Ovary (tissue), 10 donors: ENCODE measurements at places on chromosomes 12 and 14. TPM values are rescaled to one million over a fixed set of nuclear protein-coding genes. Genes with fewer than 3 reads are reported as not detected.

Gene UBC
- 808 TPM for polyA plus RNA-seq

DNA sequence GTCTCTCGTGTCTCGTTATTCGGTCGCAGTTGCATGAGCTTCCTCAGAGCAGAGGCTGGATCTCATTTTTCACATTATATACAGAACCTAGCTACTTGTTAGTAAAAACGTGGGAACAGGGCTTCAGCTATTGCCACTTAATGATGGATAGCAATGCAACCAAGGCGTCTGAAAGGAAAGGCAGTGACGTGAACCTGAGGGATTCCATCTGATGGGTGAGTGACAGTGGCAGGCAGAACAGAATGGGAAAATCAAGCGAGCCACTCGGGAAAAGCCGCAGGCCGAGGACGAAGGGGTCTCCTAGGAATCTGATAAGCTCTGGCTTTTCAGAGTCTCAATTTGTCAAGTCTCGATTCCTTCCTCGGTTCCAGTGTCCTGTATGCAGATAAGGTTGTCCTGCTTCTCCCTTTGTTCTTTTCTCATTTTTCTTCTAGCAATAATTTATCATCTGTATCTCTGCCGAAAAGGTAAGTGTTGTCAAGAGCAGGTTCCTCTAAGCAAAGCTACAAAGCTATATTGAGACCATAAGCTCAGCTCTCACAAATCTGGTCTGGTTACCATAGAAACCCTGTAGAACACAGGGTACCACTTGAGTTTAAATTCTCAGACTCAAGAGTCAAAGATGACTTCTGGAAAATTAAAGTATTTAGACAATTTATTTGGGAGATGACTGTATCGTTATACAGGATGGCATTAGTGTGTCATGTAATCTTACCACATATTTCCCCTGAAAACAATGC is 416.6 kb downstream of the GLT1D1 start:
- H3K27me3 ChIP-seq = no peaks in the 10 kb centered on the region
- no peak overlapping the region for H3K27ac ChIP-seq
- H3K4me1 ChIP-seq = no peaks in the 10 kb centered on the region
- no peaks in the 10 kb centered on the region for H3K36me3 ChIP-seq

Gene ADAMTS20
- polyA plus RNA-seq = not detected

DNA sequence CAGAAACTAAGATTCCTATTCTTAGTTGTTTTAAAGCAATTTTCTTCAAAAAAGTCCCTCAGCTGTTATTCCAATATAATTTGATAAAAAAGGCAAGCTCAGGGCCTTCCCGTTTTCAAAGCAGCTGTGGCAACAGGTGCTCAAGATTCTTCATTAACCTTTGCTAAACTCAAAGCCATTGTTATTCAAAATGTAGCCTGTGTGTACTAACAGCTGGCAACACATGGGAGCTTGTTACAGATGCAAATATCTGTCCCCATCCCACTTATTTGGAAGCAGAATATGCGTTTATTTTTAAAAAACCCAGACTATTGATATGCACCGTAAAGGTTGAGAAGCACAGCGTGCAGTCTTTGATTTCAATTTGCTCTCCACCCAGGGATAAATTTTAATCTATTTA is 210.4 kb upstream of the SYT10 start:
- H3K27me3 ChIP-seq = no peaks in the 10 kb centered on the region
- no peaks in the 10 kb centered on the region for H3K36me3 ChIP-seq
- H3K4me1 ChIP-seq = no peaks in the 10 kb centered on the region

Gene PRB4
- not detected for polyA plus RNA-seq

Gene DYRK2
- polyA plus RNA-seq = 15.4 TPM

DNA sequence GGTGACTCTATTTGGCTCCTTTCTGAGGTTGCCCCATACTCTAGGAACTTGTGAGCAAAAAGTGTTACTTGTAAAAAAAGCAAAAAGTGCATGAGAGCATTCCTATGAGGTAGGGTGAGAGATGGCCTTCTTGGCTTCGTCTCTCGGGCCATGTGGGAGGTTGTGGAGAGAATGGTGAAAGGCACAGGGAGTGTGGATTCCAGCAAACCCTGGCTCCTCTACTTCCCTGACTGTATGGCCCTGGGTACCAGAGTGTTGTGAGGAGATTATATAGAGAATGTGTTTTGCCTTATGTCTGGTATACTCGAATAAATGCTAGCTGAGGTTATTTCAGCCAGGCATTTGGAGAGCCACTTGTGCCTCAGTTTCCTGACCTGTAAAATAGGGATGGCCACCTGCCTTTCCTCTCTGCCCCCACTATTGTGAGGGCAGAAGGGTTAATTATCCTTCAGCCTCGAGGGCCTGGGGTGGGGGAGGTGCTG is 11.0 kb downstream of the PLEKHG3 start:
- peaks cover 31% of the 10 kb centered on the region for H3K4me1 ChIP-seq
- no peaks in the 10 kb centered on the region for H3K27me3 ChIP-seq
- H3K36me3 ChIP-seq = no peaks in the 10 kb centered on the region
- DNase-seq = no peak

GRCh38 chr14:22572562-22573058 is 16.4 kb downstream of the DAD1 start:
- no peak overlapping the region for H3K27ac ChIP-seq
- H3K4me3 ChIP-seq = no peak overlapping the region
- H3K4me1 ChIP-seq = no peaks in the 10 kb centered on the region
- H3K36me3 ChIP-seq = no peaks in the 10 kb centered on the region
- DNase-seq = no peak

DNA sequence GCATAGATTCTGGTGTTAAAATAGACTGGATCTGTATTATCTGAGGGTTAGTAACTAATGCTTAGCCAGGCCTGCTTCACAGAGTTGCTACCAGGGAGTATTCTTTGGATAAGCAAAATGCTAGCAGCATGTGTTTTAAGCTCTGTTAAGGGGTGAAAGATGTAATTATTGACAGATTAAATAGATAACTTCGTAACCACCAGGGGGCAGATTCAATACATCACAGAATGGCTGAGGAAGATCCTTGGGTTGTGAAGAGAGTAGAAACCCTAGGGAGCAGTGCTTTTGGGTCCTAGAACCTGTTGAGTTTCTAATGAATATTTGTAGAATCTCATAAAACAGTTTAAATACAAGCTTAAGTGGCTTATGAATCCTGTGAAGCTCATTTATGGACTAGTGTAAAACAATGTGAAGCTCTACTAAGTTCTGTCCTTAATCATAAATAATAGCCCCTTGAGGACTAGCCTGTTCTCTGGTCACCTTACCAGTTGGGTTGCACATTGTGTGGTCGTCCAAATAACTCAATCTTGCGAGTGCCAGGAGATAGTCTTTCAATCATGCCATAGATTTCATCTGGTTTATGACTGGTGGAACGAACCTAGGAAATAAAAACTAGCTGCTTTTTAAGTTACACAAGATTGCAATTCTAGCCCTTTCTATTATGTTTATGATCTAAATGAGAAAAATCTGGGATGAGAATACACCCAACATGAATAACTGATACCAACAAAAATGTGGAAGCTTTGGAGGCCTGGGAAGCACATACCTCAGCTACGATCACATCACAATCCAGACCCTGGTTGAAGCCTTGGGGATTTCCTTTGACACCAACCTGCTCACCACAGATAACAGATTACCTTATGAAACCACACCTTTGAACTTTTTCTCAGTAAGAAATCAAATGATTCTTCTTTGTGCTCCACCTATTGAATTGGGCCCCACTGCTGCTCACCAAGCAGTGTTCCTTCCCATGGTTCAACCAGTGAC is 12.3 kb downstream of the METTL3 start:
- no peaks in the 10 kb centered on the region for H3K27me3 ChIP-seq
- DNase-seq = no peak
- no peak overlapping the region for H3K4me3 ChIP-seq
- H3K4me1 ChIP-seq = no peaks in the 10 kb centered on the region
- H3K36me3 ChIP-seq = no peaks in the 10 kb centered on the region

Gene AKAP5
- polyA plus RNA-seq = 0.16 TPM

Gene CEBPE
- polyA plus RNA-seq = not detected

Gene PPP4R3A
- 50.0 TPM for polyA plus RNA-seq

GRCh38 chr12:69704357-69704756 is 5.3 kb upstream of the BEST3 start:
- no peak overlapping the region for H3K4me3 ChIP-seq
- no peaks in the 10 kb centered on the region for H3K27me3 ChIP-seq
- no peaks in the 10 kb centered on the region for H3K36me3 ChIP-seq
- DNase-seq = no peak
- H3K27ac ChIP-seq = no peak overlapping the region

Gene ACVRL1
- polyA plus RNA-seq = 11.1 TPM

DNA sequence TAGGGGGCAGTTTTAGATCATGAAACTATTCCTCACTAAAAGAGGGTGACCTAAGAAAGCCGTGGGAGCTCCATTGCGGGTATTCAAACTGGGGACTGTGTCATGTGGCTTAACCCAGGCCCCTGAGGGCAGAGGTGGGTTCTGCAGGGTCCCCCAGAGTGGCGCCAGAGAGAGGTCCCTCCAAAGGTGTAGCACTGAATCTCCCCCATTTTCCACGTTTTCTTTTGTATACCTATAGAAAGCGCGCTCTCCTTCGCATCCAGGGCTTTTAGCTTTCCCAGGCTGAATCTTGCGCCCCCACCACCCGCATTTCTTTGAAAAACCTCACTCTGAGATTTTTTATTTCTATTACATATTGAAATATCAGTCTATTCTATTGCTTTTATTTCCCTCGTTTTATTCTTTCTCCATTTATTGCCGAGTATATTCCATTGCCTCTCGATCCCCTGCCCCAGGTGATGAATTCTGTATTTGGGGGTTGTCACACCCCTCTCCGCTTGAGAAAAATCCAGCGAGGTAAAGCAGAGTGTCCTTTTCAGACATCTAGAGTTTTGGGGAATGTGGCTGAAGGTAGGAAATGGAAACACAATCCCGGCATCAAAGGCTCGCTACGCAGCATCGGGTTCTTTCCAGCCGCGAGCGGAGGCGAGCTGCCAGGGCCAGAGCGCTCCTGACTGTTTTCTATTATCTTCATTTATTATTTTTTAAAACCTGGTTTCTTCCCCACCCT is 870 bp upstream of the HOXC13 start:
- H3K36me3 ChIP-seq = no peaks in the 10 kb centered on the region
- no peak overlapping the region for H3K27ac ChIP-seq
- no peaks in the 10 kb centered on the region for H3K4me1 ChIP-seq
- no peak for DNase-seq
- H3K27me3 ChIP-seq = peaks cover 14% of the 10 kb centered on the region
- no peak overlapping the region for H3K4me3 ChIP-seq

GRCh38 chr12:115343008-115343407 is 659.0 kb upstream of the TBX3 start:
- no peak for DNase-seq
- no peaks in the 10 kb centered on the region for H3K36me3 ChIP-seq

DNA sequence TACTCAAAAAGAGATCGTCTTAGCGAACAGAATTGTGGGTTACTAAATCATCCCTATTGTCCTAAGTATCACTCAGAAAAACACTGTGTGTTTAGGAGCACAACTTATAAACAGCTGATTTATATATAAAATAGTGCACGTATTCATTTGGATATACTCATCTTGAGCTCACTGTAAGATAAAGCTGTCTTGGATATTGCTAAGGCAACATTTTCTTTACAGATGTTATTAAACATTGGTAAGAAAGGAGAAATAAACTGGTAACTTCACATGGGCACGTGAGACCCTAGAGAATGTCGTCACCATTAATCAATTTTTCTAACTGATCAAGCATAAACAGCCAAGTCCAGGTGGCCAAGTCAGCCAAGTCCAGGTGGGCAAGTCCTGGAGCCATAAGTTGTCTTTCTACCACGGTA is 1.7 kb downstream of the PAWR start:
- peak overlapping the region; percentile 65 for H3K4me3 ChIP-seq
- peak overlapping the region; percentile 92 for H3K27ac ChIP-seq
- no peak for DNase-seq
- H3K4me1 ChIP-seq = no peaks in the 10 kb centered on the region
- no peaks in the 10 kb centered on the region for H3K36me3 ChIP-seq

DNA sequence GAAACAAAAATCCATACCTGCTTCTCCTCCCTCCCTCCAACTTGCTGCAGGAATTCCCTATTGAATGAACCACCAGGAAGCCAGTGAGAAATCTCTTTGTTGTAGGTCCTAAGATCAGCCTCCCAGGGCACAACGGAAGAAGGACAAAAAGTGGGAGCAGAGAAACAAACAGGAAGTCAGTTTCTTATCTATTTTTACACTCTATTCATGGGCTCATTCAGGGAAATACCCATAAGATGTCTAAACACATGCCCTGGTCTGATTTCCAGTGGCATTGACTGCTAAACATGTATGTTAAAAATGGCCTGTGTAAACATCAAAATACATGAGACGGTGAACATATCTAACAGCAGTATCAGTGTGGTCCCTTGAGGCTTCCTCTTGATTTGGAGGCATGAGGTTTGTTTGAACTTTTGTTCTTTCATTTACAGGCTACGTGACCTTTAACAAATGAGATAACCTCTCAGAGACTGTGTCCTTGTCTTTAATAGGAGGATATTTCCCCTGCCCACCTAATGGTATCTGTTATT is 18.8 kb downstream of the GPR65 start:
- H3K36me3 ChIP-seq = no peaks in the 10 kb centered on the region
- H3K27me3 ChIP-seq = no peaks in the 10 kb centered on the region
- no peaks in the 10 kb centered on the region for H3K4me1 ChIP-seq
- H3K4me3 ChIP-seq = no peak overlapping the region
- DNase-seq = no peak

Gene GLS2
- 0.92 TPM for polyA plus RNA-seq

Gene USP44
- 3.7 TPM for polyA plus RNA-seq

DNA sequence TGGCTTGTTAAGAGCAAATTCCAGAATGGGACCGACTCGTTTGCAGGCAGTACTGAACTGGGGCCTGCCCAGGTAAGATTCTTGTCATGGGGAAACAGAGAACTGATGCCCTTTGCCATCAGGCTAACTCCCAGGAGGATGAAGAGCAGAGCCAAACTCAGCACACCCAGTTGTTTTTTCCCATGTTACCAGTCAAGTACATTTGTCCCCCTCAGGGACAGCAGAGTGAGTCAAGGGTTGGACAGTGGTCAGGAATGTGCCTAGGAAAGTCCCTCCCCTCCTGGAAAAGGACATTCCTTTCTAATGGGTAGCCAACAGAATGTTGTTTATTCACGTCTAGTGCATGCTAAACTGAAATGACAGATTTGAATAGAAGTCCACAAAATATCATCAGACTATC is 1.6 kb downstream of the ART4 start:
- no peaks in the 10 kb centered on the region for H3K27me3 ChIP-seq
- DNase-seq = no peak
- peaks cover 4% of the 10 kb centered on the region for H3K4me1 ChIP-seq
- H3K27ac ChIP-seq = no peak overlapping the region
- H3K36me3 ChIP-seq = no peaks in the 10 kb centered on the region

DNA sequence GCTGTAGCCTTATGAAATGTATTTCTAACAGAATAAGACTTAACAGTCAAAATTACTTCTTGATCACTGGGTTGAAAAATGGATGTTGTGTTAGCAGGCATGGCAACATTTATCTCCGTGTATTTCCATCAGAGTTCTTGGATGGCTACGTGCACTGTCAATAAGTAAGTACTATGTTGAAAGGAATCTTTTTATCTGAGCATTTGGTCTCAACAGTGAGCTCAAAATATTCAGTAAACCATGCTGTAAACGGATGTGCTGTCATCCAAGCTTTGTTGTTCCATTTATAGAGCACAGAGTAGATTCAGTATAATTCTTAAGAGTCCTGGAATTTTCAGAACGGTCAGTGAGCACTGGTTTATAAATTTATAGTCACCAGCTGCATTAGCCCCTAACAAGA is 15.5 kb downstream of the SCAF11 start:
- H3K4me3 ChIP-seq = no peak overlapping the region
- no peak for DNase-seq
- no peaks in the 10 kb centered on the region for H3K27me3 ChIP-seq

Gene SYT1
- polyA plus RNA-seq = 11.0 TPM

Gene AICDA
- not detected for polyA plus RNA-seq
